ENCODE measurements at places on chromosomes 2 and 18.

GRCh38 chr2:239768031-239768790 lies 256.9 kb downstream of the NDUFA10 start:
- DNase-seq: no peak

DNA sequence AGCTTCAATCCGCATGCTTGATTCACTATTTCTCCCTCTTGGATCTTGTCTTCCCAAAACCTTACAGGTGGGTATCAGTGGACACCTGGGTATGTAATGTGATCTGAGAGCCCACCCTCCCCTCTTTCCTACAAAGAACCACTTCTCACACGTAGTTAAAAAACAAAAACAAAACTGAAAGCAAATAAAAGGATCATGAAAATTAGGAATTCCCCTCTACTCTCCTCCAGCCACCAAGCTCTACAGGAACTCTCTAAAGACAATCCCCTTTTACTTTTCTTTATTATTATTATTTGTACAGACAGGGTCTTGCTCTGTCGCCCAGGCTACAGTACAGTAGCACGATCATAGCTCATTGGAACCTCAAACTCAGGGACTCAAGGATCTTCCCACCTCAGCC lies 40.8 kb upstream of the MYO1B start:
- DNase-seq: no peak

- no peak for DNase-seq
These were observed 24.3 kb downstream of the TMEM237 start for GRCh38 chr2:201618744-201619662.

- no peak for DNase-seq
These were observed 499.7 kb downstream of the PTH2R start for GRCh38 chr2:208906330-208906729.

DNA sequence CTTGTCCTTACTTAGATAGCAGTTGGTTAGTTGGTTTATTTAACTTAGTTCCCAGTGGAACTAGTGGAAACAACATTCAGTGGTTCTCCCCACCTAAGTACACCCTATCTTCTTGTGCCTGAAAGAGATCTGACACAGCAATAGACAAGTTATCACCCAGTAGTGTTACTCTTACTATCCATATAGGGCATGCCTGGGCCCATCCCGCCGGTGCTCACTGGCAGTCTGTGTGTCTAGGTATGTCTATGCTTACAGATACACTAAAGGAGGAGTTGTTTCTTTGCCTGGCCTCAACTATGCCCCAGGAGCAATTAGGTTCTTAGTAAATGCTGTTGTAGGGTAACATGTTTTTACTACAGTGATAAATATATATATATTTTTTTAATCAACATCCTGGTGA lies 12.0 kb upstream of the NRP2 start:
- no peak for DNase-seq

- no peak for DNase-seq
These were observed 6.0 kb upstream of the PRKD3 start for GRCh38 chr2:37330681-37331080.

- DNase-seq: no peak
These were observed 2.0 kb downstream of the CDH7 start for GRCh38 chr18:65752625-65753325.

- no peak for DNase-seq
These were observed 157.9 kb downstream of the ANKRD44 start for GRCh38 chr2:197152451-197153228.

GRCh38 chr2:101881131-101881530 lies 110.6 kb upstream of the IL1R2 start:
- DNase-seq: no peak

- DNase-seq: no peak
These were observed 223.3 kb upstream of the STON1 start for GRCh38 chr2:48306409-48307284.

- no peak for DNase-seq
These were observed at the start of gene SH3RF3 for GRCh38 chr2:109128616-109129355. TSS of gene SH3RF3 (plus strand) at chr2:109129205.

GRCh38 chr18:9808295-9809241 lies 77.2 kb upstream of the TXNDC2 start:
- DNase-seq: no peak

DNA sequence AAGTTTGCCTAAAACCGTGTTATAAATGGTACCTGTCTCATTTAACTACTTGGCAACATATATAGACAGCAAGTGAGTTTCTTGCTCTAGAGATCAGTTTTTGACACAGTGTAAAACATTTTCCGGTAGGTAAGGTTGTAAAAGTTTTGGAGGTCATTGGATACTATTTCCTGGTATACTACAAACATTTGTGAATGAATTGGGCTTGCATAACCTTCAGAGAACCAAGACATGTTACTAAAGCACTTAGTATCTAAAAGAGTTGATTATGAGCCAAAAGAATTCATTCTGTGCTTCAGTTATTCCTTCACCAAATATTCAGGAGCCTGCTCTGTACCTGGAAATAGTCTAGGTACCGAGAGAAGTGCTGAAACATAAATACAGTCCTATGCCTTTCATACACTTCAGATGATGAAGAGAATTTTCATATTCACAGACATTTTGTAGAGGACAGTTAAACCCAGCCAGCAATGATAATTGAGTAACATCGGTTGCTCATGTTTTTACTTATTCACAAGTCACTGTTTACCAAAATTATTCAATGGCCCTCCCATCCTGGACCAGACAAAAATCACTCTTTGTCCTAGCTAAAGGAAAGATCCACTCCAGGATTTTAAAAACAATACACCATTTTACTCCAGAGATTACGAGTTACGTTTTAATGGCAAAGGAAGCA lies 319.4 kb upstream of the RBMS1 start:
- DNase-seq: no peak

DNA sequence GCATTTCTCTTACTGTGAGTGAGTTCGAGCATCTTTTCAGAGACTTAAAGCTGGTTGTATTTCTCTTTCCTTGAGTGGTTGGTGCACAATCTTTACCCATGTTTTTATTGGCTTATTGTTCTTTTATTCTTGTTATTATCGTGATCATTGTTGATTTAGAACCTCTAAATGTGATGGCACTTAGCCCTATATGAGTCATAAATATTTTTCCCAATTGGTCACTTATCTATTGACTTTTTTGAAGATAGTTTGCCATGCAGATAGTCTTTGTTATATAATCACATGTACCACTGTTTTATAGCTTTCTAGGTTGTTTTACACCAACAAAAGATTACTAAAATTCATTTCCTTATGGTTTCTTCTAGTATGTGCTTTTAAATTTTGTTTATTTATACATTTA lies 141.6 kb upstream of the MSH6 start:
- no peak for DNase-seq

DNA sequence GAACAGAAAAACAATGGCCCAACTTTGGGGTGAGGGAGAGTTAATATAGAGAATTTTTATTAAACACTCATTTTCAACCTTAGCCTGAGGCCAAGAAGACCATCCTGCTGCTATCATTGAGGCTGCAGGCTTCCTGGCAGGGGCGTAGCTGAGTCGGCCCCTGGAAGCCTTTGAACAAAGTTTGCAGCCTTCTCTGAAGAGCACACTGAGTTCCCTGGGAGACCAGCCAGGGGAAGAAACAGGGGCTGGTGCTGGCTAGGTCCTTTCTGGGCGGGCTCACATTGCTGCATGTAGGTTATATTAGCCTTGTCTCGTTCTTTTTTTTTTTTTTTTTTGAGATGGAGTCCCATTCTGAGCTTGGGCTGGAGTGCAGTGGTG lies 126.8 kb upstream of the HS6ST1 start:
- no peak for DNase-seq

DNA sequence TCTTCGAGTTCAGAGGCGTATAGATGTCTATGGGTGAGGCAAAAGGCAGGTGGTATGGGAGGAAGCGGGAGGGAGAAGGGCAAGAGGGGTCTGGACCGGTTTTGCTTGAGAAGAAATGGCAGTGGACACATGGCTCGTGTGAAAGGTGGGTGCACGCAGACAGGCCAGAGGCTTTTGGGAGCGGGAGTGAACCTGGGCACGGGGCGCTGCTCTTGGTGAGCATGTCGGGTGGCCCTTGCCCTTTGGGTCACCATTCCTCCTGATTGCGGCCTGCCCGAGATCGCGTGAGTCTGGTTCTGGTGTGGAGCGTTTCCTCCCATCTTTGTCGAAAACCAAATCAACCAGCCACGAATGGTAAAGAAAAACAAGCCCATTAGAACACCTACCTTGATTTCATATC lies 12.6 kb downstream of the LDLRAD4 start:
- DNase-seq: no peak

DNA sequence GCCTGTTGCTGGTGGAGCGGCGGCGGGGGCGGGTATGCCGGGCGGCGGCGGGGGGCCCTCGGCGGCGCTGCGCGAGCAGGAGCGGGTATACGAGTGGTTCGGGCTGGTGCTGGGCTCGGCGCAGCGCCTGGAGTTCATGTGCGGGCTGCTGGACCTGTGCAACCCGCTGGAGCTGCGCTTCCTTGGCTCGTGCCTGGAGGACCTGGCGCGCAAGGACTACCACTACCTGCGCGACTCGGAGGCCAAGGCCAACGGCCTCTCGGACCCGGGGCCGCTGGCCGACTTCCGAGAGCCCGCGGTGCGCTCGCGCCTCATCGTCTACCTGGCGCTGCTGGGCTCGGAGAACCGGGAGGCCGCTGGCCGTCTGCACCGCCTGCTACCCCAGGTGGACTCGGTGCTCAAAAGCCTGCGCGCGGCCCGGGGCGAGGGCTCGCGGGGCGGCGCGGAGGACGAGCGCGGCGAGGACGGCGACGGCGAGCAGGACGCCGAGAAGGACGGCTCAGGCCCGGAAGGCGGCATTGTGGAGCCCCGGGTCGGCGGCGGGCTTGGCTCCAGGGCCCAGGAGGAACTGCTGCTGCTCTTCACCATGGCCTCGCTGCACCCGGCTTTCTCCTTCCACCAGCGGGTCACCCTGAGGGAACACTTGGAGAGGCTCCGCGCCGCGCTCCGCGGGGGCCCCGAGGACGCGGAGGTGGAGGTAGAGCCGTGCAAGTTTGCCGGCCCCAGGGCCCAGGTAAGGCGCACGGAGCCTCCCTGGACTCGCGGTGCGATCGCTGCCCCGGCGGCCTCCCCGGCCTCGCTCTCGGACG lies 1.0 kb downstream of the ZCCHC2 start:
- peak; percentile 6 for DNase-seq

DNA sequence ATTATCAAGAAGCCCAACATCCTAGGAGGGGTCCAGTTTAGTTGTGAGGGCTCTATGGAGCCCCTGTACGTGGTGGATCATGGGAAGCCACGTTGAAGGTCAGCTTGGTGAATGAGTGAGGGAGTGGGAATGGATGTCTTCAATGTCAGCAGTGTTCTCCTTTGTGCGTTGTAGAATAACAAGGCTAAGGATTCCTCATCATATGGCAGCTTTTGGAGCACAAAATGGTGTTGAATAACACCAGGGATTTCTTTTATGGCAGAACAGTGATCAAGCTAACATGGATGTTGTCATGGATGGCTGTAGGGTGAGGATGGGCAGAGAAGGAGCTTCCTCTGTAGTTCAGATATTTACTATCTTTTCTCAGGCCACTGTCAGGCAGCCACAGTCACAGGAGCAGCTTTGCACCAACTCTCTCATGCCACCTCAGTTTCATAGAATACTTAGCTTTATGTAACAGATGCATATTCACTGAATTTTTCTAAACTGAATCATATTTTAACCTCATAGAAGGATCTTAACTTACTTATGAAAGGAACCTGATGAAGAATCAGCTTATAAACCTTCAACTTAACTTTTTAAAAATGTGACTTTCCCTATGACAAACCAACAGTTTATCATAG lies 284.5 kb upstream of the EPAS1 start:
- no peak for DNase-seq

GRCh38 chr2:65215946-65216345 lies 11.7 kb upstream of the ACTR2 start:
- DNase-seq: no peak

- DNase-seq: no peak
These were observed 5.6 kb upstream of the RALBP1 start for GRCh38 chr18:9469685-9470084.

GRCh38 chr2:207255565-207256470 lies 90.1 kb upstream of the KLF7 start:
- no peak for DNase-seq

DNA sequence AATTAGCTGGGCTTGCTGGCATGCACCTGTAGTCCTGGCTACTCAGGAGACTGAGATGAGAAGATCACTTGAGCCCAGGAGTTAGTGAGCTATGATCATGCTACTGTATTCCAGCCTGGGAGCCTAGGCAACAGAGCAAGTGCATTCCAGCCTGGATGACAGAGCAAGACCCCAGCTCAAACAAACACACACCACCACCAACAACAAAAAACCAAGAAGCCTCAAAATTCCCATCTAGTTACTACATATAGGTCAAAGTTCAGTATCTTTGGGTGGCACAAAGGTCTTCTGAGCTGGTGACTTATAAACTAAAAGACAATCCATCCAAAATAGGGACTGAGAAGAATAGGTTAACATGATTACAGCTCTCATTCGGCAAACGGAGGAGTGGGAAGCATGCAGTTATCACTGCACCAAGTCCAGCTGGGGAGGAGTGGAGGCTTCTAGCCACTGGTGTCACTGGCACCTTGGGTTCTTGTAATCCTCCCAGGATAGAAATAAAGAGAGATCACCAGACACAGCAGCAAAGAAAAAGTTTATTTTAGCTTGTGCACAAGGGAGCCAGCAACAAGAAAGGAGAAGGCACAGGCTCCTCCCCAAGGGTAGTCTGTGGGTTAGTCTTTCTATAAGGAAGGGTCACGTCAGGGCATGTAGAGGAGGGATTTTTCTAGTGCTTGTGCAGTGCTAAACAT lies 57.4 kb downstream of the SH2D6 start:
- DNase-seq: no peak

- no peak for DNase-seq
These were observed 108.6 kb upstream of the CWC22 start for GRCh38 chr2:180115675-180116074.

DNA sequence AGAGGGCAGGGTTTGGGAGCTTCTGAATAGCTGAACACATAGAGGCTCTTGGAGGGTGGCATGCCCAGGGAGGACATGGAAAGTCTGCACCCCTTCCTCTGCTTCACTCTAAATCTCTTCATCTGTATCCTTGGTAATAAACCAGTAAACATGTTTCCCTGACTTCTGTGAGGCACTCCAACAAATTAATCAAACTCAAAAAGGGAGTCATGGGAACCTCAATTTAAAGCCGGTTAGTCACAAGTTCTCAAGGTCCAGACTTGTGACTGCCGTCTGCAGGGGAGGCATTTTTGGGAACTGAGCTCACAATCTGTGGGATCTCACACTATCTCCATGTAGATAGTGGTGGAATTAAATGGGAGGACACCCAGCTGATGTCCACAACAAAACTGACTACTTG lies 33.1 kb upstream of the STON1 start:
- no peak for DNase-seq

- DNase-seq: no peak
These were observed 368.4 kb upstream of the HS6ST1 start for GRCh38 chr2:128686881-128687555.

GRCh38 chr2:648476-649424 lies 28.5 kb downstream of the TMEM18 start:
- DNase-seq: no peak

DNA sequence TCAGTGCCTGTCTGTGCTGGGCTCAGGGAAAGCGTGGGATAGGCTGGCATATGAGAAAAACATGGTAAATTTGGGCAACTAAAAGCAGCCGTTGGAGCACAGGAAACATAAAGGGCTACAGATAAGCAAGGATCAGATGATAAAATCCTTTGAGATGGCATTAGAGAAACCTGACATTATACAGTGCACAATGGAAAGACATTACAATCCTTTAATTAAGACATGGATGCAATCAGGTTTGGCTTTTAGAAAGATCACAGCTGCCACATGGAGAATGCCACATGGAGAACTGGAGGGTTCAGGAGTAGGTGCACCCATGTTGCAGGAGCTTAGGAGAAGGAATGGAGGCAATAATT lies 117.3 kb downstream of the CDC42EP3 start:
- DNase-seq: no peak

All from stimulated activated CD8-positive, alpha-beta memory T cell treated with anti-CD3 and anti-CD28 coated beads, Interleukin-7, amount 100 ng/mL, for 1 hour (primary cell).